ENCODE measurements at places on chromosomes 3 and 15.

DNA sequence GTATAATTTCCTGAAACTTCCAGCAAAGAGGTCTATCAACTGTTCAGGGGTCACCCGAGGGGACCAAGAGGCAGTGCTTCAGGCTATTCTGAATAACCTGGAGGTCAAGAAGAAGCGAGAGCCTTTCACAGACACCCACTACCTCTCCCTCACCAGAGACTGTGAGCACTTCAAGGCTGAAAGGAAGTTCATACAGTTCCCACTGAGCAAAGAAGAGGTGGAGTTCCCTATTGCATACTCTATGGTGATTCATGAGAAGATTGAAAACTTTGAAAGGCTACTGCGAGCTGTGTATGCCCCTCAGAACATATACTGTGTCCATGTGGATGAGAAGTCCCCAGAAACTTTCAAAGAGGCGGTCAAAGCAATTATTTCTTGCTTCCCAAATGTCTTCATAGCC, 6.8 kb downstream of the GCNT3 start:
- no peak for DNase-seq

GRCh38 chr3:117141812-117142211, 432.2 kb downstream of the TUSC7 start:
- DNase-seq: no peak

- DNase-seq: no peak
Observed at GRCh38 chr3:168205451-168205850, 109.7 kb upstream of the GOLIM4 start.

GRCh38 chr3:45347315-45348000, 40.9 kb upstream of the LARS2 start:
- no peak for DNase-seq

DNA sequence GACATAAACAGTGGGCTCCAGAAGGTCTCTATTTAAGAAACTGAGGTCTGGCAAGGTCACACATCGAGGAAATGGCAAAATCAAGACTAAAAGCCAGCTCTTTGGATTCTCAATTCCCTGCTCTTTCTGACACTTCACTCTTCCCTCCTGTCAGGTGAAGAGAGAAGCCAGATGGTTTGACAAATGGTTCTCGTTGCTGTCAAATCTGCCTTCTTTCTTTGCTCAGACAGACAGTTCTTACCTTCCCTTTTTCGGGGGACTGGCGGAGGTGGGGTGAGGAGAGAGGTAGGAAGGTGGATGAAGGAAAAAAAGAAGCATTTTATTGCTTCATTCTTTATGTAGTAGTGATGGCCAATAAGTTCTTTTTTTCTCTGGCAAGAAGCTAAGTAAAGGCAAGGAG, 133.4 kb downstream of the LPP start:
- DNase-seq: no peak

- no peak for DNase-seq
Observed at GRCh38 chr15:96336596-96337364, 6.3 kb downstream of the NR2F2 start.

DNA sequence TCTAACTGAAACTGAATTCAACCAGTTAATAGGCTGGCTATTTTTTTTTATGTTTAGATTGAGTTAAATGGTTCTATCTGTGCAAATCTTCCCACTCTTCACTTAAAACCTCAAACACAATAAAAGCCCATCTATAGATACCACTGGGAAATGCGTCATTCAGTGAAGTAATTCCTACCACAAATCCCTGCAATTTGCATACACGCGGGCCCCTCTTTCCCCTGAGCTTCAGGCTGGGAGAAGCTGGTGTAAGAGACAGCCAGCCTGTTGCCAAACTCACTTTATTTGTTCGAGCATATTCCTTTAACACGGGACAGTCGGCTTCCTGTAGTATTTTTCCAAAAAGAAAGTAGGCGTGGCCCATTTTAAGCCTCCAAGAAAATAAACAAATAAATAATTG, 26.0 kb upstream of the MCTP2 start:
- DNase-seq: no peak

- no peak for DNase-seq
Observed at GRCh38 chr3:13879946-13880810, at the start of gene WNT7A. Gene WNT7A, minus strand, starts transcription at chr3:13880071. Its CDS starts 255 bp downstream, at chr3:13879816.

DNA sequence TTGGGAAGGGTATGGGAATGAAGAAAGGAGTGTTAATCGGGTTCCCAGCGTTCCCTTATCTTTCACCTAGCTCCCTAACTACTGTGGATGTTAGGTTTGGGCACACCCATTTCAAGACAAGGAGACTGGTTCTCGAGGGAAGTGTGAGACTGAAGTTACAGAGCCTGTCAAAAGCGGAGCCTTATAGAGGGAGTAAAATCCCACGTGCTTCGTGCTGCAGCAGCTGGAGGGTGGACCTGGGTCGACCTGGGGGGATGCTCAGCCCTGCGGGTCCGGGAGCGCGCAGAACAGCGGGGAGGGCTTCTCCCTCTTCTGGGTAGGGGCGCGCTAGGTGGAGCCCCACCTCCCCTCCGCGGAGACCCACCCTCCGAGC, 314 bp upstream of the TMED3 start:
- no peak for DNase-seq

GRCh38 chr15:62802612-62803011, 239.9 kb upstream of the TPM1 start:
- no peak for DNase-seq

DNA sequence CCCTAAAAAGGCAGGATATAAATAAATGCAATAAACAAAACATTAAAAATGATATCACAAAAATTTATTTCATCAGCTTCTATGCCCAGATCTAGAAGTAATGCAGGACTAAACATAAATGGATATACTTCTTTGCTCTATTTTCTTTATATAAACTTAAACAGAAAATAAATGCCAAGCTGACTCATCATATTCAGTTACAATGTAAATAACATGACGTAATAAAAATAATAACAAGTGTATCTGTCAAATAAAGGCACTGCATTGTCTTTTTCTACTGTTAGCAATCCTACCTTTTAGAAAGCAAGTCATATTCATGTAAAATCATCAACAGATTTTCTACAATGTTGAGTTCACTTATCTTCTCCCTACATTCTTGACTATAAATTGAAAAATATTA, 61.6 kb downstream of the NEK10 start:
- no peak for DNase-seq

- DNase-seq: no peak
Observed at GRCh38 chr15:90104551-90104950, 2.3 kb upstream of the IDH2 start.

GRCh38 chr3:43817825-43818224, 127.1 kb downstream of the ABHD5 start:
- no peak for DNase-seq

GRCh38 chr3:159238646-159239045, 436.8 kb downstream of the MFSD1 start:
- DNase-seq: no peak

DNA sequence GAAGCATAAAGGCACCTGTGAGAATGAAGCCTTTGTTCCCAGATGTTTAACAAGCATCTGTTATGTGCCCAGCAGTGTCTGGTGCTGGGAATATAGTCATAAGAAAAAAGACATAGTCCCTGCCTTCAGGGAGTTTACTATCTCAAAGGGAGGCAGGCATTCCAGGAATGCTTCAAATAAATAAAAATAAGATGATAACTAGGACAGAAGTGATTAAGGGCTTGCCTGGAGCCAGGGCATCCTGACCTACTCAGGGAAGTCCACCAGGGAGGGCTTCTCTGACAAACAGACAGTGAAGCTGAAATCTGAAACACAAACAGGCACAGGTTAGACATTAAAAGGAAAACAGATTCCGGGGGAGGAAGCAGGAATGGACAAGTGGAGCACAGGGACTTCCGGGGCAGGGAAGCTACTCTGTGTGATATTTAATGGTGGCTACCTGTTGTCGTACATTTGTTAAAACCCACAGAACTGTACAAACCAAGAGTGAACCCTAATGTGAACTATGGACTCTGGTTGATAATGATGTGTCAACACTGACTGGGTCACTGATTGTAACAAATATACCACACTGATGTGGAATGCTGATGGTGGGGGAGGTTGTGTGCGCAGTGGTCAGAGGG, 53.3 kb downstream of the ITGB5 start:
- DNase-seq: no peak

Data from stimulated activated CD8-positive, alpha-beta memory T cell treated with anti-CD3 and anti-CD28 coated beads, Interleukin-12 subunit alpha, Interleukin-12 subunit beta, amount 100 ng/mL, for 4 hours (primary cell).